ENCODE measurements at places on chromosomes 3 and 15.

DNA sequence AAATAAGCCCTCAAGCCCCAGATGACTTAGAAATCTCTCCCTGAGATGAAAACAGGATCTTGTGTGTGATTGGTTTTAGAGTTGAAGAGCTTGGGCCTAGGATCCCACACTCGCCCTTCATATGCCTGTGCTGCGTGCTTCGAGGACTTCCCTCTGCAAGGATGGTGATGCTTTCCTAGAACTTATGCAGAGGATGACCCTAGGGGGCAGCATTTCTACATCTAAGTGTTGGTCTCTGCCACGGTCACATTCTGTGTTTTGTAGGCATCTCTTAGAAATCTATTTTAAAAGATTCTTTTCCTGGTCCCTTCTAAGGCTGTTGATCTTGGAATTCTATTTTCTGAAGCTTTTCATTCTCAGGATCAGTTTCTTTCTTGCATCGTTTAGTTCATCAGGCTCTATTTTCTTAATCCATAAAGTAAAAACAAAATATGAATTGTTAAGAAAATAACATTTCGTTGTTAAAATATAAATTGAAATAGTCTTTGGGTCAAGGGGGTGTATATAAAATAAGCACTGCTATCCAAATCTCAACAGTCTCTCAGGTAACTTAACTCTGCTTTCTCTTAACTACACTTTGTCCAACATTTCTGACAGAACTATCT is 45.7 kb downstream of the WDR76 start:
- DNase-seq, result peak; percentile 73

DNA sequence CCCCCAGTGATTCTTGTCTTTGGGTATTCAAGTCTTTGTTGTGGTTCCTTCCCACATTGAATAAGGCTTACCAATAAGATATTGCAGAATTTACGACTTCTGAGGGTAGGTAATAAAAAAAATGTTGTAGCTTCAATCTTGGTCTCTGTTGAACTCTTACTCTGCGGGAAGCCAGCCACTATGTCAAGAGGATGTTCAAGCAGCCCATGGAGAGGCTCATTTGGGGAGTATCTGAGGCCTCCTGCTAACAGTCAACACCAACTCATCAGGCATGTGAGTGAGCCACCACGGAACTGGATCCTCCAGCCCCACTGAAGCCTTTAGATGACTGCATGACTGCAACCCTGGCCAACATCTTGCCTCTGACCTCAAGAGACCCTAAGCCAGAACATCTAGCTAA is 3.2 kb upstream of the TBC1D23 start:
- no peak for DNase-seq

GRCh38 chr15:38874464-38874863 is 309.9 kb upstream of the RASGRP1 start:
- no peak for DNase-seq

DNA sequence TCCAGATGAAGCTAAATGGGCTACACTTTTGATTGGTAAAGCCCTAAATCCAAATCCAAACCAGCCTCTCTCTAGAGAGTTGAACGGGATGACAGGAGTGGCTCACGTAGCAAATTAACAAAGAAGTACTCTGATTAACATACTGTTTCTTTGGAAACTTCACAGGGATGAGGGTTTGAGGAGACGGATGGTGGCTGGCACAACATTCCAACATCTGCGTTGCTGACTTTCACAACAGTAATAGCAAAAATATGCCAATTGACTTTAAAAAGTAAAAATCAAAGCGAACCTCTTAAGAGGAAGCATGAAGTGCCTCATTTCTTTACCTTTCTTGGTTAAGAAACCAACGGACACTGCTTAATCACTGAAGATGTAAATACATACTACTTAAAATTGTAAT is 181.4 kb downstream of the TBL1XR1 start:
- DNase-seq, result no peak

- no peak for DNase-seq
These were observed 30.5 kb upstream of the PRSS50 start for GRCh38 chr3:46748170-46748569.

GRCh38 chr3:127374086-127375010 is 86.5 kb upstream of the PRR20G start:
- DNase-seq, result peak; percentile 5

DNA sequence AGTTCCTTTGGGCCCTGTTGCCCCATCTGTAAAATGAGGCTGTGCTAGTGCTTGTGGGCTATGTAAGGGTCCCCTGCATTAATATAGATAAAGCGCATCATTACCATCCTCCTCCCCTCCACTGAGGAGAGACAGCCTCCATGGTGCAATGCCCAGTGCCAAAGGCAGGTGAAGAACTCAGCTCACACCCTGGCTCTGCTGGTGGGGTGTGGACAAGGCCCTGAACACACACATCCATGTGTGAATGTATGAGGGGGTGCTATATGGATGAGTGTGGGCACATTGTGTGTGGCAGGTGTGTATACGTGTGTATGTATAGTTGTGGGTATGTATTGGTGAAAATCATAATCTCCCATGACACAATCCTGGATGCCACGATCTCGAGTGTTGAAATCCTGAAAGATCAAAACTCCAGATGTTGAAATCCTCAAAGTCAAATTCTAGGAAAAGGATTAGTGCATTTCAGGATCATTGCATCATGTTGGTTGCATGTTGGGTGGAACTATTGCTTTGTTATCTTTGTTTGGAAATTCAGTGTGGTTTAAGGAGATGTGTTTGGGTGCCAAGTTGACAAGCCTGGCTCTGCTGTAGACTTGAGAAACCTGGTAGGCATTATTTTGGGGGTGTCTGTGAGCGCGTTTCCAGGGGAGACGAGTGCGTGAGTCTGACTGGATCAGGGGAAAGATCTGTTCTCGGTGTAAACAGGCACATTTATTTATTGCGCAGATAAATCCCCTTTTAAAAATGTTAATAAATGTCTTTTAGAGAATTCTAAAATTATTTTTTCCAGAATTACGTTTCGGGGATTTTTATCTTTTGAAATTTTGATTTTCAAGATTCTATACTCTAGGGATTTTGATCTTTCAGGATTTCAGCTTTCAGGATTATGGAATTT is 42.0 kb upstream of the SEC61A1 start:
- no peak for DNase-seq

GRCh38 chr3:175287361-175287963 is 428.3 kb downstream of the NAALADL2 start:
- no peak for DNase-seq

DNA sequence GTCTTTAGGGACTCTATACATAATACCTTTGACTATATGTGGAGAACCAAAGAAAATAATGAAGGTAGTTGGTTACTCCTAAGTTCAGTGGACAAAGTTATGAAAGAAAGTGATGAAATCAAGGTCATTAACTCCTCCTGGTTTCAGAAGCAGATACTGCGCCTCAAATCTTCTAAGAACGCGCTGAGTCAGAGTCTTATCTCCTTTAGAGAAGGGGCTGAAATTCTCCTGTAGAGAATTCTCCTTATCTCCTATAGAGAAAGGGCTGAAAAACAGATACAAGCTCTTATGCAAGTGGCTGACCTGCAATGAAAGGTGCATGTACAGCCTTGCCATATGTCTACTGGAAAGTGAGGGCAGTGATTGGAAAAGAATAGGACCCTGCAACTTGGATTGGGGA is 824.2 kb downstream of the NSUN3 start:
- DNase-seq, result no peak

GRCh38 chr3:14471690-14472089 is 68.5 kb downstream of the GRIP2 start:
- DNase-seq, result no peak

- peak; percentile 16 for DNase-seq
These were observed 66.0 kb downstream of the DCLK3 start for GRCh38 chr3:36698314-36698713.

DNA sequence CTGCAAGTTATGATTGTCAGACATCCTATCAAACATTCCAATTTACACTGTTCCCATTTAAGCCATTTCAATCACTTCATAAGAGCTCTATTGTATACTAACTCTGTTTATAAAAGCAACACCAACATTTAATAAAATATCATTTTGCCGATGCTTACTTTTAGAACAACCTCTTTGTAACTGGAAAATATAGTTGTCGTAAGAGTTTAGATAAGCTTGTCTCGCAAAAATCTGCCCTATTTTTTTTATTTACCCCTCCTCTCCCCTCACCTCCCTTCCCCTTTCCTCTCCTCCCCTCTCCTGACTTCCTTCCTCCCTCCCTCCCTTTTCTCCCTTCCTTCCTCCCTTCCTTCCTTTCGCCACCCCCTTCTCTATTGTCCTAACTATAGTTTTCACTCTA is 105.7 kb upstream of the PEX5L start:
- DNase-seq, result no peak

- DNase-seq, result no peak
These were observed 9.7 kb upstream of the NCKIPSD start for GRCh38 chr3:48695393-48695753.

GRCh38 chr3:48837163-48837562 is 10.5 kb downstream of the PRKAR2A start:
- no peak for DNase-seq

- DNase-seq, result peak; percentile 64
These were observed 9.6 kb downstream of the OSBPL11 start for GRCh38 chr3:125585595-125586223.

DNA sequence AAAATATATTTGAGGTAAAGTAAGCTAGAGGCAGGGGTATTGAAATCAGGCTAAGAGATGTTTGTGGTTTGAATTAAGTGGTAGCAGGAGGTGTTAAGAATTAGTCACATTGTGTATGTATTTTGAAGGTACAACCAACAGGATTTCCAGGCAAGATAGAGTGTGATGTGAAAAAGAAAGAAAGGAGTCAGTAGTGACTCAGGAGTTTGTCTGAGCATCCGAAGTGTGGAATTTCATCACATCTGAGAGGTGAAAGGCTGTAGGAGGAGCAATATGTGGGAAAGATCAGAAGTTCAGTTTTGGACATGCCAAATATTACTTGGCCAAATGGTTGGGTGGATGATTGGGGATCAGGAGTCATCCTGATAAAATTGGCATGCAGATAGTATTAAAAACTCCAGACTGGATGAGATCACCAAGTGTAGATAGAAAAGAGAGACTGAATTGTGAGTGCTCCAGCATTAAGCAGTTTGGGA is 32.1 kb upstream of the EBLN2 start:
- peak; percentile 40 for DNase-seq

GRCh38 chr3:119562307-119562961 is 3.0 kb upstream of the CD80 start:
- DNase-seq, result no peak

DNA sequence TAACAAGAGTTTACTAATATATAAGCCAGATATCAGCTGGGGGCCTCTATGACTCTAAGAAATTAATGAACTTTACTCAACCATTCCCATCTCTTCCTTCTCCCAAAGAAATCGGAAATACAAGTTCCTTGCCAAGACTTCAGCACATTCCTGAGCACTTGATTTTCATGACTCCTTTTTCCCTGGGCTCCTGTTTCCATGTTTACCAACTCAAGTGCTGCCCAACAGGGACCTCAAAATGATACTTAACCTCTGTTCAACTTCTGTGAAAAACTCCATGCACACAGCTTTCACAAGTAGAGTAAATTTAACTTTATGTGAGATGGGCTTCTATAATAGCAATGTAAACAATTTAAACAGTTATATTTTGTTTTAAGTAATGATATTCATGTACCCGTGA is 315.8 kb upstream of the CDIN1 start:
- DNase-seq, result no peak

GRCh38 chr3:112012205-112012992 is 13.7 kb downstream of the TAGLN3 start:
- DNase-seq, result no peak

DNA sequence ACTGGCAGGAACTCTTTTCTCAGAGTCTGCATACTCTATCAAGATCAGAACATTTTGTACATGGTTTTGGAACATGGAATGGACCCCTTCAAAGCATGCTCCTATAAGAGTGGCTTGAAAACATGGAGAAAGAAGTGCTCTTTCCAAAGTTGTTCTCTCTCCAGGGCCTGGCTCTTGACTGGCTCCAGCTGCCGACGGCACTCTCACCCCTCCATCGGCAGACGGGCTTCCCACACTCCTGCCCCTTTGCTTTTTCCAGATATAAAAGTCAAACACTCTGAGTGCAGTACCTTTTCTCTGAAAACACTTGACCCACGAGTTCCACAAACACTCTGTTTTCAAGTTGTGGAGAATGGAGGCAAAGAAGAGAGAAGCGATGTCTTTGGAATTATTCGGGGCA is 72.5 kb upstream of the ONECUT1 start:
- no peak for DNase-seq

DNA sequence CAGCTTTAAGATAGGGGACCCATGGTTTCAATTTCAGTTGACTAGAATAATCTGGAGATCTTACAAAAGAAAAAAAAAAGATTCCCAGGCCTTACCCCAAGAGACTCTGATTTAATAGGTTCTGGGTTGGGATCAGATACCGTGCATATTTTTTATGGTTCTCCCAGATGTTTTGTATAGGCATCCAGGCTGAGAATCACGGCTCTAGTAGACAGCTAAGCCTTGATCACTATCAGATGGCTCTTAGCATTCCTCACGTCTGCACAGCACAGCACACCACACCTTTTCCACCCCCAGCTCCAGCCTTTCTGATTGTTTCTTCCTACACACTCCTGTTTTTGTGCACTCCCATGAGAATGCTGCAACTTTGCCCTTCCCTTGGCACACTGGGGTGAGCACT is 40.8 kb downstream of the TMEM45A start:
- DNase-seq, result no peak

GRCh38 chr15:40471808-40472150 is 995 bp downstream of the CHST14 start:
- DNase-seq, result peak; percentile 77

GRCh38 chr3:186097663-186098451 is 11.0 kb downstream of the ETV5 start:
- peak; percentile 80 for DNase-seq

DNA sequence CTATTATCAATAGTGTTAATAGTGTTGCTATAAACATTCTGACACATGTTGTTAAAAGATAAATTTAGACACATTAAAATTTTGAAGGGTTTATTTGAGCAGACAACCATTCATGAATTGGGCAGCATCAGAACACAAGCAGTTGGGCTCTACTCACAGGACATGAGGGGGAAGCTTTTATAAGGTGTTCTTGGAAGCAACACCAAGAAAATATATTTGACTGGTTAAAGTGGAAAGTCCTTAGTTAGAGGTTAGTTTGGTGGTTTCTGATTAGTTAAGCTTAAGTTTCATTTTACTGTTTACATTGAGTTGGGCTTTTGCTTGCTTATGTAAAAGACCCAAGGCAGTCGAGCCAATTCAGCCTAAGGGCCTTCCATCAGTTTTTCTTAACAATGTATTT is 220.7 kb downstream of the CD47 start:
- DNase-seq, result no peak

DNA sequence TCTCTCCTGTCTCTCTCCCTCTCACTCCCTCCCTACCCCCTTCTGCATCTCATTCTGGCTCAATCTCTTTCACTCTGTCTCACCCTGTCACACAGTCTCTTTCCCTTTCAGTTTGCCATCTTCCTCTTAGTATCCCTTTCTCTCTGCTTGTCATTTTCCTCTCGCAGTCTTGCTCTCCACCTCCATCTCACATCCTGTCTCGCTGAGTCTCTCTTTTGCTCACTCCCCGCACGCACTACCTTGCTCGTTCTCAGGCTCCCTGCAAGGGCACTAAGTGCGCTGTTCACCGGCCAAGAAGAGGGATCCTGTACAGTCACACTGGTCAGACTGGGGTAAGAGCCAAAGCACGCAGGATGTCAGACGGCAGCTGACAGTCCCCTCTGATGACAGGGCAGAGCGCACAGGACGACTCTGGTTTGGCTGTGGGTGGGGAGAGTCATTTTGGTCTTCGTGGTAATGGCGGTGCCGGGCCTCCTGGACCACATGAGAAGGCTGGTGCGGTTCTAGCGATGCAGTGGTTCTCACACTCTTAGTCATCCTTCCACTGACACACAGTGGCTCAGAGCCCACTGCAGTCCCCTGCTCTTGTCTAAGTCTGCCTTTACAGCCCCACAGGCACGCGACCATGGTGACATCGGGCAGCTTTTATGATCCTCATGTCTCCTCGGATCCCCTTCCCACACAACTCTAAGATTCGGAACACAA is 356.8 kb downstream of the FOXP1 start:
- DNase-seq, result no peak
